ENCODE measurements at places on chromosomes 6 and 20.

DNA sequence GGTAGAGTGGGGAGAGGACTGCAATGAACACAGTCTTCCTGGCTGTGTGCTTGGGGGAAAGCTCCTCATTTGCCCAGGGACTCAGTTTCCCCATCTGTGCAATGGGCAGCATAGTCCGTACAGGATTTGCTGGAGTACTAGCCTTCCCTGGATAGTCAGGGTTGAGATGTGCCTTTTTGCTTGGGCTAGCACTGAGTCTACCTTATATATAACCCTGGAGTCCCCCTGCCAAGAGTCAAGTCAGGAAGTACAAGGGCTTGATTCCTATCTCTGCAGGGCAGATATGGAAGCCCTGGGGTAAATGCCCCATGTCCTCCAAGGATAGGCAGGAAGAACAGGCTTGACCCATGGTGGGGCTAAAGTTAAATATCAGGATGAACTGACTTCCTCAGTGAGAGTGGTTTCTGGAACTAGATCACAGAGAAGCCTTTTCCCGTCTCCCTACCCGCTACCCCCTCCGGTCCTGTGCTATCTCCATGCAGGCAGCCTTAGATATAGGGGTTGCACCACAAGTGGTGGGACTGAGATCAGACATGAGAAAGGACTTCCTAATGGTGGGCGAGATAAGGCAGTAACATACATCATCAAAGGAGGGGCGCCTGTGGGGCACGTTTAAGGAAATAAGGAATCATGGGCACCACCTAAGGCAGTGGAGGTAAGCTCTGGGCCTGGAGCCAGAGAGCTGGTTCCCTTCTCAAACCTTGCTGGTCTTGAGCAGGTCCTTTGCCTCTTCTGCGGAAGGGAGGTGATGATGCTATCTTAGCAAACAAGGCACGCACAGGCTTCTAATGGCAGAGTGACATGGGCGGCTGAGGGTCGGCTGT is 157.9 kb downstream of the MRPL14 start:
- DNase-seq = no peak

- DNase-seq = no peak
These were observed 4.5 kb downstream of the CCDC170 start for GRCh38 chr6:151498327-151498726.

GRCh38 chr6:39421383-39422225 is 99.1 kb upstream of the KCNK16 start:
- DNase-seq = no peak

- no peak for DNase-seq
These were observed 263.9 kb upstream of the PRND start for GRCh38 chr20:4457566-4458543.

- no peak for DNase-seq
These were observed 120.5 kb downstream of the MAP3K7 start for GRCh38 chr6:90466154-90466940.

- peak; percentile 97 for DNase-seq
These were observed 51.2 kb upstream of the RNF182 start for GRCh38 chr6:13873288-13874190.

GRCh38 chr20:34992751-34993417 is 37.2 kb downstream of the MYH7B start:
- no peak for DNase-seq

DNA sequence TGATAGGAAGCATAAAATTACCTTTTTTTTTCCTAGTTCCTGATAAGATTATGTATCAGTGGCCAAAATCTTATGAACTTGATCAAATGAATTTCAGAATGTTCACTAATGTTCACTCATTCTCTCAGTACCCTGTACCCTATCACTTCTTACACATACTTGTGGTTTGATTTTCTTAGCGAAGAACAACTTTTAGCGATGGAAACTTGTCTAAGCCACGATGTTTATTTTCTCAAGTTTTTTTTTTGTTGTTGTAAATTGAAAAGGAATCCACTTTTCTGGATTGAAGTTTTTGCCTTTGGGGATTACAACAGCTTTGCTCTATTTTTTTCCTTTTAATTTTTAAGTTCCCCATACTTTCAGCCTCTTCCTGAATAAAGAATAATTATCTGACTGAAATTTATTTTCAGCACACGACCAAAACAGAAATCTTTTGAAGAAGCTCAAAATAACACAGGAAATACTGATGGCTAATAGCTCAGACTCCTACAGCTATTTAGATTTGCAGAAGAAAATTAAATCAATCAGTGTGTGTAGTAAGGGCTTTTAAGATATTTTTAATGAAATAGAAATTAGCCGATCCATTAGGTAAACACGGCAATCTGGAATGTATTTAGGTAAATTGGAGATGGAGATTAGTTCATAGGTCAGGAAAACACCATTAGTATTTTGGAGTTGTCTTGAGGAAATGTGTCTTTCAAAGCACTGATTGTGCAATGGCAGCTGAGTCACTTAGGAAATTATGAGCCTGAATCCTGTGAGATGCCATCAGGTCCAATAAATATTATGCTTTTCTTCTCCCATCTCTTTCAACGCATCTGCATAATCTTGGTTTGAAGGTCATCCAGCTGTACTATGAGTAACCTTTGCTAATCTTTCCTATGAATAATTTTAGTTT is 217.5 kb downstream of the GJA1 start:
- DNase-seq = no peak

- peak; percentile 75 for DNase-seq
These were observed 232.5 kb downstream of the SOX4 start for GRCh38 chr6:21826023-21826422.

DNA sequence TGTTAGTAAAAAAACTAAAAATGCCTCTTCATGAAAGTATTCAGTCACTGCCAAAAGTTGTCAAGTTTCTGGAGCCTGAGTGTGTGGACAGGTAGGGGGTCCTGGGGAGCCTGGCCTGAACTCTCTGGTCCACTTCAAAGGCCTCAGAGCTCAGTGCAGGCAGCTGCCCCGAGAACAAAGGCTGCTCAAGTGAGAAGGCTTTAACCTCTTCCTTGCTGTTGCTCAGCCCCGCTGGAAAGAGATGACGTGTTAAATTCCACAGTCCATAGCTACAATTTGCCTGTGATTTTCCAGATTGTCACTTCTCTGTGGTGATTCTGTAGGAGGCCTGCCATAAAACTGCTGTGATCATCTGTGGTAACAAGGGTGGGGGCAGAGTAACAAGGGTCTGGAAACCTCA is 96.9 kb downstream of the FAM120B start:
- no peak for DNase-seq

- DNase-seq = peak; percentile 30
These were observed 14.9 kb downstream of the NEDD9 start for GRCh38 chr6:11217360-11218101.

- DNase-seq = peak; percentile 53
These were observed 215.8 kb upstream of the CITED2 start for GRCh38 chr6:139590206-139590605.

DNA sequence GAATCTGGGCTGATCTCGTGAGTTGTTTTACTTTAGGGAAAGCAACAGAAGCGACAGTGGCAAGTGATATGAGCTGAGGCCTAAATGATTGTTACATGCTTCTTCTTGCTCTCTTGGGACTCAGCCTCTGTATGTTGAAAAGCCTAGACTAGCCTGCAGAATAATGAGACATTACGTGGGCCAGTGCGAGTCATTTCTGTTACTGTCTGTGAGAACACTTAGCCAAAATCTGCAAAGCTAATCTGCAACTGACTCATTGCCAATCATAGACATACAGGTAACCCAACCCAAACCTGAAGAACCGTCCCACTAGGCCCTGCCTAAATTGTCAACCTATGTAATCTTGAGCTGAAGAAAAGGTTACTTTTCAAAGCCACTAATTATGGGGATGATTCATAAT is 77.4 kb upstream of the F13A1 start:
- no peak for DNase-seq

DNA sequence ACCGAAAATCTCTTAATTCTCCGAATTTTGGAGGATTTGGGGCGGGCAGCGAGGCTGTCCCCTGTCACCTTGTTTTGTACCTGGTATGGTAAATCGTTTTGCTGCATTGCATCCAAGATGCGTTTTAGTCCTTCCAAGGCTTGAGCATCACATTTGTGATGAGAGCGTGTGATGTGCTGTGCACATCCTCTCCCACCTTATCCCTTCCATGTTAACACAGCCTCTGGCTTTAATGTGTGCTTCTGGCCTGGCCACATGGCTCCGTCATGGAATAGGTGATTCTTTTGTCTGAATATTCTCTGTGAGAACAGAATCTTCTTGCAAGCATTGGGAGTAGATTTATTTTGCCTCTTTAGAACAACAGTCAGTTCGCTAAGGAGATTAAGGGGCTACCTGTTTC is 763 bp downstream of the TMEM14A start:
- DNase-seq = peak; percentile 9

DNA sequence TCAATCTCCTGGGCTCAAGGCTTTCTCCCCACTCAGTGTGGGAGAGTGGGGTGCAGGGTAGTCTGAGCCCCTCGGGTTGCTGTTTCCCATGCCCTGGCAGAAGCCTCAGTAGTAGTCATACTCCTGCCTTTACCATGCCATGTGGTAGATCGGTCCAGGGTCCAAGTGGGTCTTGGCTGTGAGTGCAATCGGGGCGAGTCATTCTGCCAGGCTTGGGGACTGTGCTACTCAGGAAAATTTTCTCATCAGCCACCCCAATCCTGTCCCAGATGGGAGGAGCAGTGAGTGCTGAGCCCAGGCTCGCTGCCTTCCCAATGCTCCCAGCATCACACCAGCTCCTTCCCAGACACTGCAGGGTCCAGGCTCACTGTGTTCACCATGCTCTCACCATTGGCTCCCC is 10.7 kb upstream of the RAET1L start:
- DNase-seq = no peak

DNA sequence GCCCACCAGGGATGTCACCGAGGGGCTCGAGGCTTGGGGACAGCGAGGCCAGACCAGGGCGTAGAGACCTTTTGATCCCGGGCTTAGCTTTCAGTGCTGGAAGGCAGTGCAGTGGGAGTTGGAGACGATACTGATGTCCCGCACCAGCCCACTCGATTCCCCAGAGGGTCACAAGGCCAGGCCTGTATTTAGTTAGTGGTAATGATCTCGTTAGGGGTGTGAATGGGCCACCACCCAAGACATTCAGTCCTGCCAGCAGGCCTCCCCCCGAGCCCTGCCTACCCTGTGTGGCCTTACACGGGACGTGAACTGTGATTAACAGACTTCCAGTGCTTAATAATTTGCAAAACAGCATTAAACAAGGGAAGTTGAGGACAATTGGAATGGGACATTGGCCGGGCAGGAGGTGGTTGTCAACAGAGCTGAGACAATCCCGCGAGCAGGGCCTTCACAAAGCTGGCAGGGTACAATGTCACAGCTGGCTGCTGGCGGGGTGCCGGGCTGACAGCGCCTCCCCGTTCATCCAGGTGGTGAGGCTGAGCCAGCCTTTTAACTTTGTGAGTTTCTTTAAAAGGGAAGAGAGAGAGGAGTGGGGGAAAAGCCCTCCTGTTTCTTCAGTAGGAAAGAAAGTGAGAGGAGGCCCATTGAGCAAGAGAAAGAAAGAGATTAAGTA is 175.3 kb upstream of the RALGAPA2 start:
- DNase-seq = no peak

DNA sequence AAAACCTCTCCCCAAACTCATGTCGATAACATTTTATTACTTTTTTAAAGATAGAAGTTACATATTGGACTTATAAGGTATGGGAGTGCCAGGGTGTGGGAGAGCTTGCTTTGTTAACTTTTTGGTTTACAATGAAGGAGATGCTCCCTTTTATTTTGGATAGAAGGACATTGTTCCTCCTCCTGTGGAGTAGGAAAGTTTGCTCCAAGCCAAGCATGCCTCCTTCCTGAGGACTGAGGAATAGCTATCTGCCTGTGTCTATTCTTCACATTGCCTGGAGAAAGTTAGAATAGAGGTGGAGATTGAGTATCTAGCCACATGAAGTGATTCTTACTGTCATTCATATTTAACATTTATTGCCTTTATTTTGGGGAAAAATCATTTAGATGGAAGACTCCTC is 71.9 kb downstream of the EYA4 start:
- DNase-seq = no peak

GRCh38 chr20:25421102-25421501 is 13.6 kb downstream of the GINS1 start:
- no peak for DNase-seq

Measured in DMS53 (cell line).